Substantia nigra (tissue), 51 donors: ENCODE measurements at places on chromosomes 13 and 19.
A peak's percentile ranks its signal among the peaks of the same experiment; 100 is the strongest.

DNA sequence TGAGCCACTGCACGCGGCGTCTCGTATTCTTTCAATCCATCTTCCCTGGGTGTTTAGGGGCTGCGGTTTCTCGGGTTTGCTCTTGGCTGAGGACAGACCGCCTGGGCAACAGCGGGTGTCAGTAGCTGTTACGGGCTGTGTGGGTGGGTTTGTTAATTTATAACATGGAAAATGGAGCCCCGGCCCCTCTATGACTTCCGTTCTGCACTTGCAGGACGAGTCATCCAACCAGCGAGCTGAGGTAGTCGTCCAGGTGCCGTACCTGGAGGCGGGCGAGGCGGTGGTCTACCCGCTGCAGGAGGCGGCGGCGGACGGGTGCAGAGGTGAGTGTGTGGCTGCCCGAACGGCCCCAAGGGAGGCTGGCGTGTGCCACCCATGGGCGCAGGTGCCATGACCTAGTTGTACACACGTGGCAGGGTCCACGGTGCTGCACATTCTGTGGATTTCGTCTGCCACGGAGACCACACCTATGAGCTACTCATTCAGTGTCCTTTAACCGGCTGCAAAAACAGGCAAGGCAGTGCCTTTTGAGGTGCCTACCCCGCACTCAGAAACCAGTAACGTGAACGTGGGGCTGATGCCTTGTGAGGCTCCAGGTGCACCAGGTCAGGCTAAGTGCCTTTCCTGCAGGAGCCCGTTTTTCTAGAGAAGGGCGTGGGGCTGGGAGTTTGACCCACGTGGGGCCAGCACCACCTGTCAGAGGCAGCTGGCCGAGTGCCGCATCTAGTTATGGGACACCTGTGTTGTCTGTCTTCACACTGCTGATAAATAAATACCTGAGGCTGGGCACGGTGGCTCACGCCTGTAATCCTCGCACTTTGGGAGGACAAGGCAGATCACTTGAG lies 10.9 kb downstream of the POLR2E start:
- DNase-seq = no peak

DNA sequence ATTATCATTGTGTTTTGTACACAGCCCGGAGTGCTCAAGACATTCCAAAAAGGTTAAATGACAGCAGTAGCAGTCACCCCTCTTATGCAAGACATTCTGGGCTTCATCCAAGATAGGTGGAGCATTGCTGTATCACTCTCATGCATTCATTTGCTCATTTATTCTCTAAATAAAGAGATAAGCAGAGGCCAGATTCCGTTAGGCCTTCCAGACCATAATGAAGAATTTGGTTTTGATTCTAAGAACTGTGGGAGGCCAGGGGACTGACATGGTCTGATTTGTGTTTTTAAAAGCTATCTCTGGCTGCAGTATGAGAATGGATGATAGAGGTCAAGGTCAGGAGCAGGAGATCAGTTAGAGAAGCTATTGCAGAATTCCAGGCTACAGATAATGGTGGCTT lies 145.8 kb downstream of the KCNRG start:
- no peak for DNase-seq

- no peak for DNase-seq
Observed at GRCh38 chr19:53768401-53768800, 55.7 kb downstream of the NLRP12 start.

DNA sequence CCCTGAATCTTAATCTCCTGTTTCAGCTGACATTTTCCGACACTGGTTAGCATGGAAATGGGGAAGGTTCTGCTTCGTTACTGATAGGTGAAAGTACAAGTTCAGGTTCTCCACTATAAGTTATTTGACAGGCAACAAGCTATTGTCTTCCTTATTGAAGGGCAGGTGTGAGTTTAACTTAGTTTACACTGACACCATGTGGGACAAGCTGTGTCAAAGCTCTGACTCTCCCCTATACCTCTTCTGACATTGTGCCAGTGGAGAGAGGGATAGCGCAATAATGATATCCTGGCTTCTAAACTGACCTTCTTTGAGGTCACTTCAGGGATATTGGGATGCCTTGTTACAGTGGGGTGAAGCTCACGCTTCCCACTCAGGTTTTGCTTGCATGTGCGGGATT lies 587.0 kb upstream of the SLITRK5 start:
- no peak for DNase-seq

GRCh38 chr19:45376045-45376724 lies 5.8 kb upstream of the ERCC2 start:
- DNase-seq = no peak

DNA sequence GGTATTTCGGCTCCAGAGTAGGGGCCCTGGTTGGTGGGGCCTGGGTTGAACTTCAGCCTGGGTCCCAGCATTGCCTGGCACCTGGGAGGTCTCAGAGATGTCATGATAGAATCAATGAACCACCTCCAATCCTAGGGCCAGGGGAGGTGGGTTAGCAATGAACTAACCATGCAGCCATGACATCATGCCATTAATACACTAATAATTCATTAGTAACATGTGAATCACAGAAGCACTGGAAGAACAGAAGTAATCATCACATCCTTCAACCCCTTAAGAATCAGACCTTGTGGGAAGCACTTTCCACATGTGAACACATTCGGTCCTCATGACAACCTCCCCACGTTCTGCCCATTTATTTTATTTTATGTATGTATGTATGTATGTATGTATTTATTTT lies 6.9 kb downstream of the NOSIP start:
- no peak for DNase-seq

DNA sequence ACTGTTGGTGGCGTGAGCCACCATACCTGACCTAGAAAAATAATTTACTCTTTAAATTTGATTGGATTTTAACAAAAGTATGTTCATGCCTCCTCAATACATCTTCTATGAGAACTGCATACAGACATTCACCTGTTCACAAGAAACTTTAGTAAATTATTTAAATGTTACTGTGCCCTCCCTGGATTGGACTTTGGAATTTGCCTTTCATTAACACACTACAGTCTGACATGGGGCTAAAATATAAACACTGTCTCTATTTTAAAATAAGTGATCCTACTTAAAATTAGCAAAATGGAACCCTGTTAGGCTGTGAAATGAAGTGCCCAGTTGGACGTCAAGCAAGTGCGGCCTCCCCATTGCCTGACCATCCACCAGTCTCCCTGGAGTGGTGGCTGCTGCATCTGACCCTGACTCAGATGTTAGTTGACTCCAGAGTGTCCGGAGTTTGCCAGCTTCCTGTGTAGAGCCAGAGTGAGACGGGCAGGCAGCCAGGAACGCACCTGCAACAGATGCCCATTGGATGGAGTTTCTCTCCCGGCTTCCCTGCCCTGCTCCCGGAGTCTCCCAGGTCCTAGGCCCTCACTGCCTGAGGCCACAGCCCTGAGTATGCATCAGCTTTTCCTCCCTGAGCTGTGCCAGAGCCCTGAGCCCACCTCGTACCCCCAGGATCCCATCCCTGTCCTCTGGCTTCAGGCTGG lies 45.9 kb upstream of the ATP11A start:
- no peak for DNase-seq

DNA sequence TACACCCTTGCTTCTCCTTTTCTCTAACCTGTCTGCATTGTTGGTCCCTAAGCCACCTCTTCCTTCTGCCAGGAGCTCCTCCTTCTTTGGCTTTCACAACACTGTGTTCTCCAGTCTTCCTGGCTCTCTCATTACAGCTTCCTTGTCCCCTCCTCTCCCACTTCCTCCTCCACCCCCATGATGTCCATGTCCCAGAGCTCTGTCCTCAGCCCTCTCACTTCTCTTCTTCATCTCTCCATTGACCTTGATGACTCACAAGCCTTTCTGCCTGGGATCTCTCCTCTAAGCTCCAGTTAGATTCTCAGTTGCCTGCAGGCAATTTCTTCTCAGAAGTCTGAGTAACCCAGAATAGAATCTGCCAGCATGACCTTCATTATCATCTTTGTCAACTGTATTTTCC lies 100.3 kb upstream of the WASF3 start:
- no peak for DNase-seq

GRCh38 chr19:50547385-50548190 lies 20.6 kb downstream of the LRRC4B start:
- peak; percentile 53 for DNase-seq

- DNase-seq = no peak
Observed at GRCh38 chr13:83201506-83201905, 680.8 kb downstream of the SLITRK1 start.

DNA sequence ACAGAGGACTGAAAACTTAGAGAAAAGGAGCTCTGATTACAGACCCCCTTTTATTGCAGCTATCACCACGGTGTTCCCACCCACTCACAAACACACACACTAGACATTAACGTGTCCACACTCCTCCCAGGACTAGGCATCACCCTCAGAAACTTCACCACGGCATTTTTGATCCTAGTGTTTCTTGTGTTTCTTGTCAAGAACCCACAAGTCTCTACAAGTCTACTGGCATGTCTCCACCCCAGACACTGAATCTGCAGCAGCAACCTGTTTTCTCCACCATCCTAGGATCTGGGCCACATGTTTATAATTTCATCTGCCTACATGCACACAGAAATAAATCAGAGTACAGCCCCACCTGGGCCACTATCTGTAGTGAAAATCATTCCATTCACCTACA lies 4.3 kb downstream of the ZNF486 start:
- no peak for DNase-seq

- peak; percentile 5 for DNase-seq
Observed at GRCh38 chr19:10603084-10603872, 16.2 kb upstream of the AP1M2 start.

DNA sequence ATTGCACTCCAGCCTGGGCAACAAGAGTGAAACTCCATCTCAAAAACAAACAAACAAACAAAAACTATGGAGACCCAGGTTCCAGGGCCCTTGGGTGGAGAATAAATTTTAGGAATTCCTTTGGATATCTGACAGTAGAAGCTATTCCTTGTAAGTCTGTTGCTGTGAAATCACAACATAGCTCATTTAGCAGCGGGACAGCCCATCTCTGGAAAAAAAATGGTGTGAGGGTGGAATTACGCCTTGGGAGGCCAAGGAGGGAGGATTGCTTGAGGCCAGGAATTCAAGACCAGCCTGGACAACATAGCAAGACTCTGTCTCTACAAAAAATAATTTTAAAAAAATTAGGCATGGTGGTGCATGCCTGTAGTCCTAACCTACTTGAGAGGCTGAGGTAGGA lies 15.7 kb downstream of the HMGB1 start:
- DNase-seq = no peak

DNA sequence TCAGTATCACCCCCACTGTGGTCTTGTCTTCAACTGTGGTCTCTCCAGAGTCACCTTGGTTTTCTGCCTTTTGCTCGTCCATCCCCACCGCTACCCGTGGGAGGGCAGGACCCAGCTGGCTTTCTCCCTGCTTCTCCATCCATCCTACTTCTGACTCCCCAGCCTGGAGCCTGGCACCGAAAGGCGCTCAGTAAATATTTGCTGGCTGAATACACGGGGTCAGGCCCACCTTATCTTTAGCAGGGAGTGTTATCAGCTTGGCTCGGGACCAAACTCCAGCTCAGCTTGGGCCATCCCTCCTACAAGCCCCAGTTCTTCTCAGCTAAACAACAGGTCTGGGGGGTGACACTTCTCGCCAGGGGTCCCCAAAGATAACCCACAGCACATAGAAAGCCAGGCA lies 62.0 kb upstream of the KLF2 start:
- no peak for DNase-seq

- DNase-seq = no peak
Observed at GRCh38 chr13:27928805-27929753, 9.3 kb downstream of the PDX1 start.

DNA sequence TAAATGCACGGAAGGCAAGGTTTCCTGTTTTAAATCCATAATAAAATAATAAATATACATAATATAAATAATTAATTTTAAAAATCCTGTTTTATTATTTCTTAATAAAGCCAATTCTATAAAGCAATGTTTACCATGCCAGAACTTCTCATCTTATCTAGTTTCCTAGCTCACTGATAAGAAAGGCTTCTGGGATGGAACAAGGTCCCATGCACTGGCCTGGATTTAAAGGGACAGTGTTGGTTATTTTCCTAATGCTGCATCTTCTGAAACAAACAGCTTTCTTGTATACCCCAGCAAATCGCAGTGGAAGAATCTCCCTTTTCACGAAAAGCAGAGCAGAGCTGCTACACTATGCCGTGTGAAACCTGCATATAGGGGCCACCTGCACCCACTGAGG lies 68.8 kb downstream of the LNX2 start:
- no peak for DNase-seq

- no peak for DNase-seq
Observed at GRCh38 chr13:20550799-20551198, 16.2 kb upstream of the IFT88 start.

DNA sequence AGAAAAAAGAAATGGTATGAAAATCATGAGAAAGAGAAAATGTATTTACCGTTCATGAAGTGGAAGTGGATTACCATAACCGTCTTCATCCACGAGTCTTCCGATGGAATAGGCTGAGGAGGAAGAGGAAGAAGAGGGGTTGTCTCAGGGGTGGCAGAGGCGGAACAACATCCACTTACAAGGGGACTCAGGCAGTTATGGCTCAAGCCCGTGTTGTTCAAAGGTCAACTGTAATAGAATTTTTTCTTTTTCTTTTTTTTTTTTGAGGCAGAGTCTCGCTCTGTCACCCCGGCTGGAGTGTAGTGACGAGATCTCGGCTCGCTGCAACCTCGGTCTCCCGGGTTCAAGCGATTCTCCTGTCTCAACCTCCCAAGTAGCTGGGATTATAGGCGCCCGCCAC lies 16.9 kb upstream of the ADGRL1 start:
- DNase-seq = no peak

DNA sequence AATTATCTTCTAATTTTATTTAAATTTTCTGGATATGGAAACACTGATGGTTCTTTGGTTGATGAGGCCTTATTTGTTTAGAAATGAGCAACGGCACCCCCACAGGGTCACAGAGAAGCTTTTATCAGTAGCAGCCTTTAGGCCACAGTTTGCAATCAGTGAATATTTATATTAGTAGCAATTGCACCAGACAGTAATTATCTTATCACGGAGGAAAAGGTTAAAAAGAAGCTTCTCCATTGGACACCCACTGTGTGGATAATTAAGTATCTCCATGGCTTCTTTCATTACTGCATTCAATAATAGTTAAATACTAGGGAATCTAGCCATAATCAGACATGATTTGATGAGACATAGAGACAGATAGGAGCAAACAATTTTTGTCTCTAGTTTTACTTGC lies 2099.2 kb upstream of the PCDH20 start:
- no peak for DNase-seq

- no peak for DNase-seq
Observed at GRCh38 chr13:93853912-93854311, 625.6 kb downstream of the DCT start.

DNA sequence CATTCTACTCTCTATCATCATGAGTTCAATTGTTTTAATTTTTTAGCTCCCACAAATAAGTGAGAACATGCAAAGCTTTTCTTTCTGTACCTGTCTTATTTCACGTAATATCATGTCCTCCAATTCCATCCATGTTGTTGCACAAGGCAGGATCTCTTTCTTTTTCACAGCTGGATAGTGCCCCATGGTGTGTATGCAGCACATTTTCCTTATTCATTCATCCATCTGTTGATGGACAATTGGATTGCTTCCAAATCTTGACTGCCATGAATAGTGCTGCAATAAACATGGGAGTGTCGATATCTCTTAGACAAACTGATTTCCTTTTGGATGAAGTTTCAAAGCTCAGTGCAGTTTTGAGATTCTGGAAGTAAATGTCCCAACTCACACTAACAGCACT lies 326.9 kb downstream of the FGF9 start:
- DNase-seq = no peak
